Fibroblast of upper back skin (primary cell): ENCODE measurements at places on chromosomes 11 and 22.

DNA sequence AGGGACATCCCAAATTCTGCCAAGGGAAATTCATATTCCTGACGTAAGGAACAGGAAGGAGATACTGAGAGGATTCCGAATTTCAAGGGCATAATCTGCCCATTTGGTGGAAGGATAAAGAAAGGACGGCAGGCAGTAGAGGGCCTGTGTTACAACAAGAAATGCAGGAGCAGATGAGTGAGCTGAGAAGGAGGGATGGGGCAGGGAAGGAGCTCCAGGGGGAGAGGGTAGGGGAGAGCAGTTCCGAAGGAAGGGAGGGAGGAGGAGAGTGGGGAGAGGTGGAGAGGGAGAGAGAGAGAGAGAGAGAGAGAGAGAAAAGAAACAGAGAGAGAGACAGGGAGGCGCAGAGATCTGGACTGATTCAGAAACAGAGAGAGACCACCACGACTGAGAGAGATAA is 843 bp downstream of the OPCML start:
- DNase-seq = no peak

GRCh38 chr11:95895815-95896214 is 28.1 kb downstream of the MTMR2 start:
- no peak for DNase-seq

- no peak for DNase-seq
Measured at GRCh38 chr11:105923252-105923651, 98.8 kb downstream of the MSANTD4 start.

GRCh38 chr11:79461144-79461543 is 20.3 kb upstream of the TENM4 start:
- DNase-seq = peak; percentile 61

DNA sequence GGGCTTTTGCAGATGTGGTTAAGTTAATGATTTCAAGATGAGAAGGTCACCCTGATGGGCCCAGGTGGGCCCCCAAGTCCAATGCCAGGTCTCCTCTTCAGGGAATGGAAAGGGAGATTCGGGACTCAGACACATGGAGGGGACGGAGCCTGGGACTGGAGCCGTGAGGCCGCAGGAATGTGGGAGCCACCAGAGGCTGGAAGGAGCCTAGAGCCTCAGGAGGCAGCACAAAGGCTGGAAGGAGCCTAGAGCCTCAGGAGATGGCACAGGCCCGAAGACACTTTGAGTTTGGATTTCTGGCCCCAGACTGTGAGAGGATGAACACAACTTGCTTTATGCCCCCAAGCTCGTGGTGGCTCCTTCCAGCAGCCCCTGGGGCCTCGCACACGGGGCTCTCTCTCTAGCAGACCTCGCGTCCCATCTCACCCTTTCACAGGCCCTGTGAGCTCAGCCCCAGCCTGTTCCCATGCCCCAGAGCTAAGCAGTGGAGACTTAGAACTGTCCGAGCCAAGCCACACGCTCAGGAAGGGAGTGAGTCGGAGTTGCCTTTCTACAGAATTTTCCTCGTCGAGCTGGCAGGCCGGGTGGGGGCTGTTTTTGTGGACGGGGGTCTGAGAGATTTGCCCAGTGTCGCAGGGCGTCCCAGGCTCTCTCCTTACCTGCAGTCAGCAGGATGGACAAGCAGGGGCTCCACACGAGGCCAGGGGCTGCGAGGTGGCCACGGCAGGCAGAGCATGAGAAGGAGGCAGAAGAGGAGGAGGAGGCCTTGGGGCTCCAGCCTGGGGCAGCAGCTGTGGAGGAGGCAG is 937.6 kb downstream of the BRD1 start:
- no peak for DNase-seq

DNA sequence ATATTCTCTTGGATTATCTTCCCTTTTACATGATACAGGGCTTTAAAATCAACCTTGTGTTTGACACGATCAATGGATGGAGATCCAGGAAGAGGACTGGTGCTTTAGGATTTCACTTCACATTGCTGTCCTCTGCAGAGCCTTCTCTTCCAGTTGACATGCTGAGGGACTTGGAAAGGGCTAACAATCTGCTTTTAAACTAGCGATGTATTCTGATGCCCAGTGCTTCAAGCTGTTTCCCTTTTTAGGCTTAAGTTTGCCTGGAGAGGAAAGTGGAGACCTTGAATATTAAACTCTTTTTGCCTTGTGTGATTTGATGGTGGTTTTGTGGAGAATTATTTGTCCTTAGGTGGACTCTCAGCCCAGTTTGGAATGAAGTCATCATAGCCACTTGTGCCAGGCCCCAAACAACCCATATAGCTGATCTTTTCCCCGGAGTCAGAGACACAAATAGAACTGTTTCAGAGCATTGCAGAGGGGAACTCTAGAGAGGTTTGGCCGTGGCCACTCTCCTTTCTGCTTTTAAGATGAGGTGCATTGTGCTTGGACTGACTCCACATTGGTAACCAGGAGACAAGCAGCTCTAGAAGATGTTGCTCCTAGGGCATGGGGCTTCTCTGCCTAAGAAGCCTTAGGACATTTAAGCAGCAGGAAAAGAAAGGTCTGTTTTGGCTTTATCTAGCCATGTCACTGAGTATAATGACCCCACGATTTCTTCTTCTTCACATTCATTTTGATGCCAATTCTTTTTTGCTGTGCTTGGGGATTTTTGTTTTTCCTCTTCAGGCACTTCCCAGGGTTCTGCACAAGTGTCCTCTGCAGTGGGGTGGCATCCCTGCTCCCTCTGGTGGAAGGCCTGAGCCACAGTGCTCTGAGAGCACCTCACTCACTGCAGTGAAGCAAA is 152.8 kb downstream of the NCAM1 start:
- peak; percentile 61 for DNase-seq

- DNase-seq = peak; percentile 71
Measured at GRCh38 chr11:116960930-116961329, 123.5 kb upstream of the APOA1 start.

DNA sequence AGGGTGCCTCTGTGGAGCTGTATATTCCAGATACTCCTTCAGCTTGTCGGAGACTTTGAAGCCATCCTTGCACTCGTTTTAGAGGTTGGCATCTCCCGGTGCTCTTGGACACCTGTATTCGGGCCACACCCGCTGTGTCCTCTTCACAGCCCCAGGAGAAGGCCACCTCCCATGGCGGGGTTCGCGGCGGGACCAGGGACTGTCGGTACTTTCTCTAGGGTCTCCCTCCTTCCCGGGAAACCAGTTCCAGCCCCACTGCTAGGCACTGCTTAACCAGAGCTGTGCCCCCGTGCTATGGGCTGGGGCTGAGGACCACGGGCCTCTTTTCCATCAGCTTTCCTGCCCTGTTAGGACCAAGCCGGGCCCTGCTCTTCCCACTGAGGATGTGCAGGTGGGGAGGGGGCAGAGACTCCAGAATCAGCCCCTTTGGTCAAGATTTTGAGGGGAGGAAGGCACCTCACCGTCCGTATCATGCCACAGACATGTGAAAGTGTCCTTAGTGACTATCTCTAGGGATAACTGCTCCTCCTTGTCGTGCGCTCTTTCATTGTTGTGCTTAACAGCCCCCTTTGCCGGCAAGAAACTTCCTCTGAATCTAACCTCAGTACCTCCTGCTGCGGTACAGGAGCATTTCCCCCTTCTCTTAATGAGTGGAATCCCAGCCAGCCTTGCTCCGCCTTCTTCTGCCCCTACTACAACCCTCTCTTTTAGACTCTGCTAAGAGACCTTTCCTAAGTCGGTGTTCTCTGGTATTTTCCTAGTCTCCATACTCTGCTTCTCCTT is 1.2 kb upstream of the B3GAT1 start:
- DNase-seq = no peak

DNA sequence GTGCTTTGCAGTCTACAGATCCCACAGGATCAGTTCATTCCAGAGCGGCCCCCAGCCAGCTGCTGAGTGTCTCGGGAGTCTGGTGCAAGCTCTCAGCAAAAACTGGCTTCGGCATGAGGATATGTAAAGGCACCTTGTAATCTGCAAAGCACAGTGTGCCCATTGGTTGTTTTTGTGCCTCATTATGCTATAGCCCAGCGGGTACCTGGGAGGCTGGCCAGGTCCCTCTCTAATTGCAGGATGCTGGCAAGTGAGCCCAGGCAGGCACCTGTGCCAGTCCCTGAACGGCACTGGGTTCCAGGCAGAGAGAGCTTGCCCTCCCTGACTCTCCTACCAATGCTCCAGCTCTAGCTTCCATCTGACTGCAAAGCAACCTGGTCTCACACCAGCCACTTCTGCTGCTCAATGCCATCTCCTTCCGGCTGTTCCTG is 128.7 kb downstream of the DSCAML1 start:
- no peak for DNase-seq

DNA sequence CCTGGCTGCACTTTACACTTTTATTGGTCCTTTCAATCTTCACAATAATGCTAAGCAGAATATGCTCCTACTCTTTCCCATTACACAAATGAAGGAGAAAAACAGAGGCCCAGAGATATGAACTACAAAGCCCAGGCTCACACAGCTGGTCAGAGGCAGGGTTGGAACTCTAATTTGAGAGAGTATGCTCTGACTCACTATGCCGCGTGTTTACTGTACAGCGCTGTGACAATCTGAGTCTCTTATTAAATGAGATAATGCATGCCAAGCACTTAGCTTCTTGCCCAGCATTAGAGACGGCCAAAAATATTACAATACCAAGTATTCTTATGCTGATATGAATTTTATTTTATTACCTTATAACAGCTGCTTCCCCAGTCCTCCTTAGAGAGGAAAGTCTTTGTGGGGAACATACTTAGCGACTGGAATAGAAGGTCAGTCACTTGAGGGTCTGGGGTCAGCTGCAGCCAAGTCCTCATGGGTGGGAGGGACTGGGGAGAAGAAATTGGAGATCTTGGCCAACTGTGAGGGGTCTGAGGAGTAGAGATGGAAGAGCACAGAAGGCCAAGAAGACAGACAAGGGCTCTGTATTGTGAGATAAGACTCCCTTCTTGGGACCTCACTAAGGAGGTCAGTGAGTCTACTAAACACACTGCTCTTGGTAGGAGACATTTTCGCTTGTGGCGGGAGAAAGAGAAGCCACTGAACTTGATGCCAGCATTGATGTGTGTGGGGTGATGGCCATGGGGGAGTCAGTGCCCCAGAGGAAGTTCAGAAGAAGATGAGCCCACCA is 150.8 kb upstream of the TIMP3 start:
- DNase-seq = peak; percentile 44

DNA sequence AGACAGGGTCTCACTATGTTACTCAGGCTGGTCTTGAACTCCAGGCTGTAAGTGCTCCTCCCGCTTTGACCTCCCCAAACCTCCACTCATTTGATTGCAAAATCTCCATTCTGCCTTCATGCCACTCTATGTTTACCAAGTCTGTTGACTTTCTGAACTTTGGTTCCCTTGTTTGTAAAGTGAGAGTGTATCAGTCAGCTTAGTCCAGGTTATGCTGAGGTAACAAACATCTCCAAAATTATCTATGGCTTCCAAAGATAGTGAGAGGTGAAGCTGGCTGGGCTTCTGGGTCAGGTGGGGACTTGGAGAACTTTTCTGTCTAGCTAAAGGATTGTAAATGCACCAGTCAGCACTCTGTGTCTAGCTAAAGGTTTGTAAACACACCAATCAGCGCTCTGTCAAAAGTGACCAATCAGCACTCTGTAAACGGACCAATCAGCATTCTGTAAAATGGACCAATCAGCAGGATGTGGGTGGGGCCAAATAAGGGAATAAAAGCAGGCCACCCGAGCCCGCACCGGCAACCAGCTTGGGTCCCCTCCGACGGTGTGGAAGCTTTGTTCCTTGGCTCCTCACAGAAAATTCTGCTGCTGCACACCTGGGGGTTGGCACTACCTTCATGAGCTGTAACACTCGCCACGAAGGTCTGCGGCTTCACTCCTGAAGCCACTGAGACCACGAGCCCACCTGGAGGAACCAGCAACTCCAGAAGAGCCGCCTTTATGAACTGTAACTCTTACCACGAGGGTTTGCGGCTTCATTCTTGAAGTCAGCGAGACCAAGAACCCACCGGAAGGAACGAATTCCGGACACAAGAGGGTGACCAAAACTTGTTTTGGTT is 109.3 kb downstream of the MIAT start:
- no peak for DNase-seq

GRCh38 chr22:41987276-41987675 is 11.3 kb upstream of the WBP2NL start:
- DNase-seq = no peak

DNA sequence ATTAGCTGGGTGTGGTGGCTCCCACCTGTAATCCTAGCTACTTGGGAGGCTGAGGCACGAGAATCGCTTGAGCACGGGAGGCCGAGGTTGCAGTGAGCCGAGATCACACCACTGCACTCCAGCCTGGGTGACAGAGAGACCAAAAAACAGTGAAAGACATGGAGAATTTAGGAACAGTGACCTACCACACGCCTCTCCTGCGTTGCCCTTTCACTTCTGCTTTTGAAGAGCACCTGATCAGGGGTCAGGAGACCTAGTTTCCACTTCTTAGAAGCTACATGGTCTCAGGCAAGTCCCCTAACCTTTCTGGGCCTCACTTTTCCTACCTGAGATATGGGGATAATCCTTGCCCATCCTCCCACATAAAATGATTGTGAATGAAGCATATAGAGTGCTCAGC is 12.2 kb downstream of the SLC35C1 start:
- no peak for DNase-seq

DNA sequence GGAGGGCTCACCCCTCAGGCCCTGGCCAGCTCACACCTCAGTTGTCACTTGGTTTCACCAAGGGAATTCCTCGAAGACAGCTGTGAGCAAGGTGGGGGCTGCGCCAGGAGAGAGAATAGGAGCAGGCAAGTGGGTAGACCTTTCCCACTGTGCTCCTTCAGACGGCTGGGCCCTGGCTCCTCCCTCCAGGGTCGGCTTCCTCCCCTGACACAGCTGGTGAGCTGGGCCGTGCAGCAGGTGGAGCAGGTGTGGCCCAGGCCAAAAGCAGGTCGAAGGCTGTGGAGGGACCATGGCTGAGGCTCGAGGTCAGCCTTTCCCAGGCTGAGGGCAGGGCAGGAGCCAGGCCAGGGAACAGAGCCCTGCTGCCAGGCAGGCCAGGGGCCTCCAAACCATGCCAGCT is 12.5 kb upstream of the MYRF start:
- no peak for DNase-seq

DNA sequence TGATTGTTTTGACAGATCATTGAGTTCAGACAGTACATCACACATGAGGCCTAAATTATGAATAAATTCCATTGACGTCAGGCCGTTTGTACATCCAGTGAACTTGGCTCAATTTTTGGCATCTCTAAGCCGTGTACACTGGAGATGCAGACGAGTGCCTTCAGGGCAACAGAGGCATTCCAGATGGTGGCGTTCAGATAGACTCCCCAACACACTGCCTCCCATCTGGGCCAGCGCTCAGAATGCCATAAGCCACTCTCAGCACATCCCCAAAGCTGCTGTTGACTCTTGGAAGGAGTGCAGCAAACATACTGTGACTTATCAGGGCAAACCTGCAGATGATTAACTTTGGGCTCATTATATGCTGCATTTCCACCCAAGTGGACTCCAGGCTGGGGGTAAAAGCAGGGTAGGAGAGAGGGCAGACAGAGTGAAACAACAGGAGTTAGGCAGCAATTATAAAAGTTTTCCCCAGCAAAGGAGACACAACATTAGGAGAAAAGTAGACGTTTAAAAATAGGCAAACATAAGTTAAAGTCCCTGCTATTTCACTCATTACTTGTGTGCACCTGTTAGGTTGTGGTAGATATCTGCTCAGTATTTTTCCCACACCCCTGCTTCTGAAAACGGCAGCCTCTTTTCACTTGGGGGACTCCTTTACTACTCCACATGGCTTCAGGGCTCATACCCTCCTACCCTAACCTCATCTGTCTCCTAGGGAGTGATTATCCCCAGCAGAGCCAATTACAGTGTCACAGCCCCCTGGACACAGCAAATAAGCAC is 60.2 kb upstream of the PDE3B start:
- DNase-seq = no peak

GRCh38 chr11:82732734-82733443 is 775 bp downstream of the FAM181B start:
- DNase-seq = no peak
